Stimulated activated CD8-positive, alpha-beta memory T cell treated with anti-CD3 and anti-CD28 coated beads, Interleukin-12 subunit alpha, Interleukin-12 subunit beta, amount 100 ng/mL, for 1 hour (primary cell): ENCODE measurements at places on chromosomes 11 and 22.

- no peak for DNase-seq
Observed at GRCh38 chr22:31828739-31829138, 74.9 kb downstream of the DEPDC5 start.

DNA sequence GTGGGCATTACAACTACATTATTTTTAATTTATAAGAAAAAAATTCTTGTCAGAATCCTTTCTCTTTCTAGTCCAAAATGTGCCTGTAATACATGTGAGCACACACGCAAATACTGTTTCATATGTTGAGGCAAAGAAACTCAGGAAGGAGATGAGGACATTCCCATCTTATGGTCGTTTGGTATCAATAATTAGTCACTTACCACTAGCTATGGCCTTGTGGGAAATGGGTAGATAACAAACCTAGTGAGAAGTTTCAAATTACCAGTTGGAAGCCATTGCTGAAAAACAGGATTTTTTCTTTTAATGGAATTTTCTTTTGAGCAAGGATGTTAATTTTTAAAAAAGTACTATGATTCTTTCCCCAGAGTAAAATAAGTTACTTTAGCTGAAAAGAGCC is 25.7 kb downstream of the AMOTL1 start:
- DNase-seq = no peak

GRCh38 chr22:39603345-39603744 is 32.8 kb downstream of the CACNA1I start:
- no peak for DNase-seq

- no peak for DNase-seq
Observed at GRCh38 chr11:95429376-95429907, 198.4 kb upstream of the SESN3 start.

- peak; percentile 12 for DNase-seq
Observed at GRCh38 chr22:24106385-24107381, 74.6 kb upstream of the SUSD2 start.

DNA sequence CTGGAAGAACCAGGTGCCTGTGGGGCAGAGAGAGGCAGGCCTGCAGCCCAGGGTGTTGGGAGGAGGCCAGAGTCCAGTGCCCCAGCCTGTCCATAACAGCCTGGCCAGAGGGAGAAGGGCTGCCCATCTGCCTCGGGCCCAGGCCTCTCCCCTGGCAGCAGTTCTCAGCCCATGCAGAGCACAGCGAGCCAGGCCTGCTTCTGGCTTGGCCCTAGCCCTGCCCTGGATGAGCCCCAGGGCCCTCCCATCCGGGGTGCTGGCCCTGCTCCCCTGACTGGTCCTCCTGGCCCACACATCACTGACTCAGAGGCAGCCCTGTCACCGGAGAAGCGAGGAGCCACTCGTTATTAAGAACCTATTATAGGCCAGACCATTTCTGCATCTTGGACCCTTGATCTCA is 19.7 kb upstream of the MYRF start:
- DNase-seq = no peak

DNA sequence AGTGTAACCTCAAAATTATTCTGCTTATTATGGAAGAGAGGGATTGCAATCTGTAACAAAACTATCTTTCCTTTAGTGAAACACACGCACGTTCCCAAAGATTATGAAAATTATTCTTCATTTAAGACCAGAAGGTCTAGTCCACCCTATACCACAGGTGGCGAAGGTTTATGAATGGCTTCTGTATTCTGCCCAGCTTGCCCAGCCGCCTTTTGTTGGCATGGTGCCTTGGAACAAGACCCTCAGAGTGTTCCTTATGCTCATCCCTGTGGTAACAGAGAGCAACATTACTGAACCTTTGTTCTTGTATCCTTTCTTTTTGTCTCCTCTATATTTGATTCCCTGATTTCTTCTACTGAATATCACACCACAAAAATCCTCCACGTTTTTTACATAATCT is 116.4 kb downstream of the FAR1 start:
- no peak for DNase-seq

- DNase-seq = peak; percentile 16
Observed at GRCh38 chr22:27918341-27919221, 475 bp downstream of the PITPNB start.

DNA sequence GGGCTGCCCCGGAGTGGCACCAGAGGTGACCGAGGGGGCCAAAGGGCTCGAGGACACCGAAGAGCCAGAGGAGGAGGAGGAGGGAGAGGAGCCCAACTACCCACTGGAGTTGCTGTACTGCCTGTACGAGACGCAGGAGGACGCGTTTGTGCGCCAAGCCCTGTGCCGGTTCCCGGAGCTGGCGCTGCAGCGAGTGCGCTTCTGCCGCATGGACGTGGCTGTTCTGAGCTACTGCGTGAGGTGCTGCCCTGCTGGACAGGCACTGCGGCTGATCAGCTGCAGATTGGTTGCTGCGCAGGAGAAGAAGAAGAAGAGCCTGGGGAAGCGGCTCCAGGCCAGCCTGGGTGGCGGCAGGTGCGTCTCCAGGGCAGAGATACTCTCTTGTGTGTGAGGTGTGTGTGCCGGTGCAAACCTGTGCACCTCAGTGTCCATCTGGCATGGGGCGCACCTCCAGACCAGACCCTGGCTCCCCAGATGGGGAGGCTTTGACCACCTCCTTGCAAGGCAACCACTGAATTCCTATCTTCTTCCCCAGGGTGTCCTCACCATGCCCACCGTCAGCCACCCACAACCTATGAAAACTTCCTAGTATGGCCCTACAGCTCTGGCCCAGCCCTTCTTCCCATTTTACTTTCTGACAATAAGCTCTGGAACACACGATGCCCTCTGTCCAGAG is 3.4 kb downstream of the NLRP6 start:
- DNase-seq = no peak

DNA sequence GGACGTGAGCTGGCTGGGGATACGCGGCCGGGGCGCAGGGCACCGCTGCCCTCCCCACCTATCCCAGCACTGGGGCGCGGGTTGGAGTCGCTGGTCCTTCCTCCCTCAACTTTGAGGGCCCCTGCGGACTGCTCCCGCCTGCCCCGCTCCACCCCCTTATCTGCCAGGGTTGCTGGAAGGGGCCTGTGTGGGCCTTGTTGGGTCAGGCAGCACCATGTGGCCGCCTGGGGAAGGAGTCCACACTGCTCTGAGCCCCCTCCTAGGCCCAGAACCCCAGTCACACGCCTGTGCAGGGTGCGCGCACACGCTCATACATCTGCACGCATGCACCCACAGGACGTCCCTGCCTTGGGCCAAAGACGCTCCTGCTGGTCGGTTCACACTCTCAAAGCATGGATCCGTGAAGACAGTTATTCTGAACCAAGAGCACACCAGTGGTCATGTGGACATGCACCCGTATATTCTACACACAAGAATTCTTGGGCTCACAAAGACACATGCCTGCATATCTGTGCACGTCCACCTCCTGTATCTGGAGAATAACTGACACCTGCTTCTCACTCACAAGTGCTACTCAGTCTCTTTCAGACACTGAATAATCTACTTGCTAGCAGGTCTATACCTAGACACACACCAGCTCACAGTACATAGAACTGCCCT is 710 bp downstream of the TUB start:
- no peak for DNase-seq

GRCh38 chr11:45473341-45473895 is 187.3 kb upstream of the SYT13 start:
- no peak for DNase-seq

DNA sequence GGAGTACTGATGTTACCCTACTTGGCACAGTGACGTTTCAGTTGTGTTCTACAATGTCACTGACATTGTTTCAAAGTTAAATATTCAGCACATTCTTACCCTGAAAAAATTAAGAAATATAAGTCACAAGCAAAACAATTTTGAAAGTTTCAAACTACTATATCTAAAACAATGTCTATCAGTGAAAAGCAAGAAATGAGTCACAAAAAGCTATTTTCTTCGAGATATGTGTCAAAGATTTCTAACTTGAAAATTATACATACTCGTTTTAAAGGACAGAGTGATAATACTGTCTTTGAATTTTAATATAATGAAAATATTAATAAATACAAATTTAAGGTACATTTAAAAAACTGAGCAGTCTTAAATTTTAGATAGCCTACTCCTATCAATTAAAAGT is 42.9 kb downstream of the RDX start:
- DNase-seq = no peak

- DNase-seq = no peak
Observed at GRCh38 chr11:106950067-106950491, 68.2 kb downstream of the GUCY1A2 start.

DNA sequence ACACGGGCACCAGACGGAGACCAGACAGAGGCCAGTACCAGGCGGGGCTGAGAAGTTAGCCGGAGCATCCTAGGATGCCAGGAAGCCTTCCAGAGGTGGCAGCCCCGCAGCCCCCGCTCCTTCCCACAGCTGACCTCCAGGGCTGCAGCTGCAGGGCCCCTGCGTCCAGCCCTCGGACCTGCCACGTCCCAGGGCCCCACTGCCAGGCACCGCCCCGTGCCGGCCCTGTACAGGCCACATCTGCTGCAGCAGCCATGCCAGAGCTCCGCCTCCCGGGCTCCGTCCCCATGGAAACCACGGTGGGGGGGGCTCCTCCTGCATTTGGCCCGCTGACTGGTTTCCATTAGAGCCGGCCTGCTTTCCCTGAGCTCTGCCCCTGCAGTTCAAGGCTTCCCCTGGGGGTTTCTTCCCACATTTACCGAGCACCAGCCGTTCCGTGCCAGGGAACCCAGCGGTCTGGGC is 62.5 kb upstream of the PPARA start:
- DNase-seq = no peak

GRCh38 chr11:79834015-79834414 is 393.2 kb upstream of the TENM4 start:
- DNase-seq = no peak

DNA sequence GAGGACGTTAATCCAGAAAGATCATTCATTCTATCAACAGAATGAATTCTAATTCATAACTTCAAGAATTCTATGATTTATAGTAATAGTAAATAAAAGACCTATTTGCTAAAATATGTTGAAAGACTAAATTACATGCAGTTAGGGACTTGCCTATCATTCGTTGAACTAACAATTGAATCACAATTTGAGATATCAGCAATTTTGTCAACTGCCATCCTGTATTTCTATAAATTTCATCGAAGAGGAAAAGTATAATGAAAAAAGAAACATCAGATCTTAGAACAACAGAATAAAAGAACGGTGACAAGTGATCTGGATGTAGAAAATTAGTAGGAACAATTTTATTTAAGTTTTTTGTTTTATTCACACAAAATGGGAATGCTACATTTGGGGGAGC is 4.4 kb upstream of the TTC17 start:
- DNase-seq = no peak

DNA sequence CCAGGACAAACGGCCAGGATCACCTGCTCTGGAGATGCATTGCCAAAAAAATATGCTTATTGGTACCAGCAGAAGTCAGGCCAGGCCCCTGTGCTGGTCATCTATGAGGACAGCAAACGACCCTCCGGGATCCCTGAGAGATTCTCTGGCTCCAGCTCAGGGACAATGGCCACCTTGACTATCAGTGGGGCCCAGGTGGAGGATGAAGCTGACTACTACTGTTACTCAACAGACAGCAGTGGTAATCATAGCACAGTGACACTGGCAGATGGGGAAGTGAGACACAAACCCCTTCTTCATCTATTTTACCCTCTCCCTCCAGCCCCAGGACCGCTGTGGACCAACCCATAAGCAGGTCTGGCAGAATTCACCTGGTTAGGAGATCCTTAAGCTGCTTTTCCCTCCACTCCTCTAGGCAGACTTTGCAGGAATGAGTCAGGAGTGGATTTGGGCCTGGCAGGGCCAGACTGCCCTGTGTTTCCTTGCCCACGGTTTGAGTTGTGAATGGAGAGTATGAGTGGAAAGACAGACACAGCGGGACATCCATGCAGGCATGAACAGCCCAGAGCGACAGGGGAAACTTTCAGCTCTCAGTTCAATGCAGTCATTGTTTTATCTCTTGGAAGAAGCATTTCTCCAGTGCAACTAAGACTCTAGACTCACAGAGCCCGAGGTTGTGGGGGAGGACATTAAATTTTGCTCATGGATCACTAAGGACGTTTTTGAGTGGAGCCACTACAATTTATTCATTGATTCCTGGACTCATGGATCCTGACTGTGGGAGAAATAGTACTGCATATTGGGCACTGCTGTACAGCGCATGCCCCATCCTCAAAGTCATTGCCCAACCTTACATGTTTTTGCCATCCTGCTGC is 75.3 kb upstream of the IGLL5 start:
- DNase-seq = no peak

GRCh38 chr11:115630214-115630613 is 126.0 kb upstream of the CADM1 start:
- DNase-seq = no peak

DNA sequence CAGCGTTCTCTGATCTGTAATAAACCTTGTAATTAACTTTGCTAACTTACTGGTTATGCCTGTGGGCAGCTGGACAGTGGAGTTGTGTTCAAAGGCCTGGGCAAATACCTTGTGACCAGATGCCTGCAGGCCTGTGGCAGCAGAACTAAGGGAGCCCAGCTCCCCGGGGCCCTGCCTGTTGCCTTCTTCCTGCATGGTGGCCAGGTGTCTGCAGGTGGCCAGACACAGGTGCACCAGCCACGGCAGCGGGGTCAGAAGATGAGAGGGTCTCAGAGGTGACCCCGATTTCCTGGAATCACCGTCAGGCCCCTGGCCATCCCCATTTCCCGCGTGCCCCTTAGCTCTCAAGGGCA is 127.2 kb downstream of the OSBP2 start:
- no peak for DNase-seq

DNA sequence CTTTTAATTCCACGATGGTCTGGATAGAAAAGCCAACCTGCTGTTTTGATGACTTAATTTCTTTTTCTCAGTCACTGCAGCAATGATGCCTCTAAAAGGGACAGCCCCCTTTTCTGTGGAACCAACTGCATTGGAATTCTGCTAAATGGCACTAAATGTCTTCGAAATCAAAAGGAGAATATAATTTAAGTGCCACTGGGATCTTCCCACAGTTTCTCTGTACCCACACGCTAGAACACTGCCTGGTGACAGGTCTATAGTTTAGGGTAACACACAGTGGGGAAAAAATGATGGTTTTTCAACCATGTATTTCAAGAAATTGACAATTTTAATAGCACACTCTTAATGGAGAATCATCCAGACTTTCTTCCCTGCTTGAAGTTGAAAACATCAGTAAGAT is 182.3 kb downstream of the OPCML start:
- DNase-seq = no peak

GRCh38 chr22:39252461-39253434 is 8.0 kb upstream of the PDGFB start:
- DNase-seq = no peak

- no peak for DNase-seq
Observed at GRCh38 chr11:23192256-23192655, 332.0 kb upstream of the CCDC179 start.

DNA sequence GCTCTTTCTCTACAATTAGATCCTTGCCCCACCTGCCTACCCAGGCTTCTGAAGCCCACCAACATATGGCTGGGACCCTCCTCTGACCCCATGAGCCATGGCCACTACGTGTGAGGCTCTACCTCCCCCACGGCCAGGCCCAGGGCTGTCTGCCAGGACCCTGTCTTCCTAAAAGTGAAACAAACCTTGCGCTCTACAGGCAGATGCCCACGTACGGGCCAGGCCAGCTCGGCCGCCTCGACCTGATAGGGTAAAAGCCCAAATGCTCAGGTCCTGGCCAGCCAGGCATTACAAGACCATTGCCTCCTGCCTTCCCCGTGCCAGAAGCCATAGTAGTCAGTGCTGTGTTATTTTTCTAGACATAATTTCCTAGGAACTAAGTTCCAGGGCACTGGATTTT is 1496.4 kb downstream of the BRD1 start:
- no peak for DNase-seq

- DNase-seq = no peak
Observed at GRCh38 chr11:47317064-47317828, 35.3 kb downstream of the MYBPC3 start.
